ENCODE measurements at places on chromosomes 5 and 9.

GRCh38 chr5:176793343-176793699 is 17.0 kb upstream of the UNC5A start:
- no peak for DNase-seq

DNA sequence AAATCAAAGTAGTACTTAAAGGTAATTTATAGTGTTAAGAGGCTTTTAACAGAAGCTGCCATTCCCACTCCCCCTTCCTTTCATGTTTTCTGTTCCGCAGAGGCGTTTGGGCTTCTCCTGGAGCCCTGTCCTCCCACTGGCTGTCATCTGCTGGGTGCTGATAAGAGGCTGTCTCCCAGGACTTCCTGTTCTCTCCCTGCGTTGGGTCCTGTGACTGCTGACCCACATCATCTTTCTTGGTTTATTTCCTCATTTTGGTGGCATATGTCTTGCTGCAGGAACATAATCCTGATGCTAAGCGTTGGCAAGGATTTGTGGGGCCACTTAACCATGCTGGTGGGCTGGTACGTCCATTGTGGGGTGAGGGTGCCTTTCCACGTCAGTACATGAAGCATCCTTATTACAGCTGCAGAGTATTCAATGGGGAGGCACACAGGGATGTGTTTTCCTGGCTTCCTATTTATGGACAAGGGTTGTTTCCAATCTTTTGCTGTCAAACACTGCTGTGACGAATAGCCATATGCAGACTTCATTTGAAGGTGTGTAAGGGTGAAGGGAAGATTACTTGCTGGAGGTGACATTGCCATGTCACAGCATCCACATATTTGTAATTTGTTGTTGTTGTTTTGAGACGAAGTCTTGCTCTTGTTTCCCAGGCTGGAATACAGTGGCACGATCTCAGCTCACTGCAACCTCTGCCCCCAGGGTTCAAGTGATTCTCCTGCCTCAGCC is 22.3 kb upstream of the RNF130 start:
- no peak for DNase-seq

- DNase-seq = no peak
Observed at GRCh38 chr5:108669462-108669861, 78.2 kb upstream of the FER start.

DNA sequence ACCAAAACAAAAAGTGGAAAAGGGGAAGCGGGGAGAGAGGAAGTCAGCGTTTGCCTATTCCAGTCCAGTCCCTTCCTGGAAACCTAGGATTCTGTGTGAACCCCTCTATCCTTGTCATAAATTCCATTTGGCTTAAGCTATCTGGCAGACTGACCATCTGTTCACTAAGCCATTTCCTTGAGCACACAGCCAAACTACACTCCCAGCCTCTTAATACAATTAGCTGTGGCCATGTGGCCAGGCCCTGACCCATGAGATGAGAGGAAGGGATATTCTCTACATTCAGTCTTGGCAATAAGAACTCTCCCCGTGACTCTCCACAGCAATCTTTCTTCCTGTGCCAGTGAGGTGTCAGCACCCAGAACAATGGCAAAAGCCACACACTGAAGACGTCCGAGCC is 424.8 kb downstream of the TLE1 start:
- DNase-seq = no peak

GRCh38 chr5:149674686-149675085 is 55.4 kb upstream of the PPARGC1B start:
- DNase-seq = no peak

DNA sequence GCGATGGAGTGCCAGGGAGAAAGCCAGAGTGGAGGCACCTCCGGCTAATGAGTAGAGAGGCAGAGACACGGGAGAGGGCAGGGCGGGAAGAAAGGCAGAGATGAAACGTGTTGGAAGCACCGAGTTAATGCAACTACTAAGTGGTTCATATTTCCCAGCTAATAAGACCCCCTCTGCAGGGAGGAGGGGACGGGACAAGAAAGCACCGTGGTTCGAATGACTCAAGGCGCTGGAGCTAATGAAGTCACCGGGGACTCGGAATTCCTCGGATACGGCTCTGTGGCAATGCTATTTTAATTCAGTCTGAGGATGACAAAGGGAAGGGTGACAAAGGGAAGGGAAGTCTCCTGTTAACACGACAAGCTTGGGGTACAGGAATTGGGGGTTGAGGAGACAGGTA is 54.5 kb upstream of the RAPGEF1 start:
- no peak for DNase-seq

GRCh38 chr5:16742938-16743337 is 126.1 kb upstream of the RETREG1 start:
- DNase-seq = no peak

DNA sequence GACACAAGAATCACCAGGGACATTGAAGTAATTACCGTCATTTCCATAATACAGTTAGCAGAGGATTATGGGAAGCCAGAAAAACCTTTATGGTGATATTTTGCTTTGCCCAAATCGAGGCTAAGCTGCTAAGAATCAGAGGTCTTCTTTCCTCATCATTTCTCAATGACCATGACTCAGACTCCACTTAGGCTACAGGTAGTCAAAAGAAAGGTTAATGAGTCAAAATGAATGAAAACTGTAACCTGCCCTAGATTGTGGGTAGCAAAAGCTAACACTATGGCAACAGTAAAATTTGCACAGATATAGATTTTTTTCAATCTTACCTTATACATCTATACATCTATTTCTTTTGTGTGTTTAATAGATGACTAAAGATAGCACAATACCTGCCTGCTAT is 185.8 kb downstream of the CARTPT start:
- no peak for DNase-seq

GRCh38 chr5:65252977-65253376 is 228.7 kb downstream of the ADAMTS6 start:
- no peak for DNase-seq

GRCh38 chr9:76181781-76182180 is 212.4 kb downstream of the RFK start:
- no peak for DNase-seq

GRCh38 chr5:116585227-116585626 is 10.6 kb upstream of the SEMA6A start:
- DNase-seq = no peak

DNA sequence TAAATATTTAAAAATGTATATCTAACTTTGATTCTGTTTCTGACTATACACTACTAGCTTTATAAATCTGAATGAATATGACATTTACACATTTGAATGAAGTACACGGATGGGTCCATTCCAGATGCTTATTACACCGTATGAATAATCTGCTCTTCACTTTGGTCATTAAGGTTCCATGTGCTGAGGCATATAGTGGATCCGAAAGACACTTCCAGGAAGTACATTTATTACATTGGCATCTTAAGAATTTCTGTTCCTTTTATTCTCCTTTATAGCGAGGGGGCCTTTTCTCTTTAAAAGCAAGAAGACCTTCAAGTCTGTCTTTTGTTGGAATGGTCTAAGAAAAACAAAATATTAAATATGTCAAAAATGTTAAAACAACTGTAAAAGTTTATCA is 147.6 kb downstream of the AUH start:
- DNase-seq = no peak

DNA sequence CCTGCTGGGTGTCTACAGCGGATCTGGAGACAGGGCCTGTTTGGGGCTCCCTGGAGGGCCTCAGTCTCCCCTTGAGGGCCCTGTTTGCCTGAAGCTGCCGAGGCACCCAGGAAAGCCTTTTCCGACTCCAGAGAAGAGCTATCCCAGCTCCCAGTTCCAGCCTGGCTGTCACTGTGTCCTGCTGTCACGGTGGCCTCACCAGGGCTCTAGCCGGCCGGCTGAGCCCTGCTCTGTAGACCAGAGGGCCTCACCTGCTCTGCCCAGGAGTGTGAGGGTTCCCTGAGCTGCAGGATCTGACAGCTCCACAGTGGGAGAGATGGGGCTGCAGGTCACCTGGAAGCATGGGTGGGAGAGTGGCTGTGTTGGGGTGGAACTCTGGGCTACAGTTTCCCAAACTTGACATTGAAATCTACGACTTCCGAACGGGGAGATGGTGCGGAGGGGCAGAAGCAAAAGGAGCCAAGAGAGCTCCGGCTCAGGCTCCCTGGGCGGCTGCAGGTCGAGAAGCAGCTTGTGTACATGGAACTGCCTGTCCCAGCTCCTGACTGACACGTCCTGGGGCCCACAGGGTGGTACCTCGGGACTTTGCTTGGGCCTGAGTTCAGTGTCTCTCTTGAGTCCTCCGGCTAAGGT is 94.9 kb downstream of the CACNA1B start:
- DNase-seq = no peak

GRCh38 chr9:68738358-68738757 is 33.3 kb downstream of the PIP5K1B start:
- no peak for DNase-seq

DNA sequence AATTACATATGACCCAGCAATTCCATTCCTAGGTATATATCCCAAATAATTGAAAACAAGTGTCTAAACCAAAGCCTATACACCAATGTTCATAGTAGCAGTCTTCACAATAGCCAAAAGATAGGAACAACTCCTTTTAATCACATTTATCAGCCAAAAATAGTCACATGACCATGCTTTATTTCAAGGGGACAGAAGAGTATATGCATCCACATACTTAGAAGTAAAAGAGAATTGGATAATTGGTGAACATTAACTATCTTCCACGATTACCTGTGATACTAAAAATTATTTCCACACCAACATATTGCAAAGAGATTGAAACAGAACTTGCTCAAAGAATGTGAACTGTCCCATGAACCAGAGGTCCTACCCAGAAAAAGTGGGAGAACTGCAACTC is 51.8 kb upstream of the FOXE1 start:
- no peak for DNase-seq

DNA sequence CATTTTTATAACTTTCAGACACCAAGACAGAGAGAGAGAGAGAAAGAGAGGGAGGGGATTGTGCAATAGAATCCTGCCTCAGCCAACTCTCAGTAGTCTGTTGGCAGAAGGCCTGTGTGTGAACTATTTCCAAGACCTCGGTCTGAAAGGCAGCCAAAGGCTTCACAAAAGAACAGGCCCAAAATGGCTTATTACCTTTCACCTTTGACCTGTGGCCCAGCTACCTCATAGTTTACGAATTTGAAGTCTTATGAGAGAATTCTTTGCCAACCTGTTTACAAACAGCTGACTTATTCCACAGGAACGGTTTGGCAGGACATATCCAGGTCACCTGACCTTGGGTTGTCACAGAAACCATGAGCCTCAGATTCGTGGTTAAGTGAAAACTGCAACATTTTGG is 48.6 kb downstream of the NR2F1-AS1 start:
- DNase-seq = no peak

DNA sequence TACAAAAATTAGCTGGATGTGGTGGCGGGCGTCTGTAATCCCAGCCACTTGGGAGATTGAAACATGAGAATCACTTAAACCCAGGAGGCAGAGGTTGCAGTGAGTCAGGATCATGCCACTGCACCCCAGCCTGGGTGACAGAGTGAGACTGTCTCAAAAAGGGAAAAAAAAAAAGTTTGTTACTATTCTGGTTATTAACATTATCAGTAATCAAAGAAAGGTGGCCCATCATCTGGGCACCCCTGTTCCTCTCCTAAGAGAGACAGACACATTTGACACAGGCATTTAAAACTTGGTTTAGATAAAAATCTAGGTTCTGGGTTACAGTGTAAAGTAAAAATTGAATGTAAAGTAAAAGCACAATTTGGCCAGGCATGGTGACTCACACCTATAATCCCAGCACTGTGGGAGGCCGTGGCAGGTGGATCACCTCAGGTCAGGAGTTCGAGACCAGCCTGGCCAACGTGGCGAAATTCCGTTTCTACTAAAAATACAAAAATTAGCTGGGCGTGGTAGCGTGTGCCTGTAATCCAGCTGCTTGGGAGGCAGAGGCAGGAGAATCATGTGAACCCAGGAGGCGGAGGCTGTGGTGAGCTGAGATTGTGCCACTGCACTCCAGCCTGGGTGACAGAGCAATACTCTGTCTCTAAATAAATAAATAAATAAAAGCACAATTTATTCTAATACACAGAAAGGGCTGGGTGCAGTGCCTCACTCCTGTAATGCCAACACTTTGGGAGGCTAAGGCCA is 16.7 kb upstream of the PHYHD1 start:
- DNase-seq = no peak

DNA sequence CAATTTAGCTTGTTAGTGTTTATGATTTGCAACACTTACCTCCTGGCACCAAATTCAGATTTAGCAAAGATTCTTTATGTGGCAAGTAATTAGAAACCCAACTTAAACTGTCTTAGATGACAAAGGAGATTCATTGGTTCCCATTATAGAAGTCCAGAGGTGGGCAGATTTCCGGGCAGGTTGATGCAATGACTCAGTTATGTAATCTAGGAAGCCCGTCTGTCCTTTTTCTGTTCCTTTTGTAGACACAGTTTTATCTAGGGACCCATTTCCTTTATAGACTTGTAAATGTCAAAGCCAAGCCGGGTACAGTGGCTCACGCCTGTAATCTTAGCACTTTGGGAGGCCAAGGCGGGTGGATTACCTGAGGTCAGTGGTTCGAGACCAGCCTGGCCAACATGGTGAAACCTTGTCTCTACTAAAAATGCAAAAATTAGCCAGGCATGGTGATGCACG is 20.3 kb upstream of the ANKRD33B start:
- no peak for DNase-seq

GRCh38 chr9:2335260-2335659 is 286.3 kb upstream of the VLDLR start:
- no peak for DNase-seq

- DNase-seq = no peak
Observed at GRCh38 chr5:32071351-32071944, 102.7 kb downstream of the GOLPH3 start.

GRCh38 chr9:104999136-104999535 is 71.2 kb upstream of the ABCA1 start:
- DNase-seq = no peak

DNA sequence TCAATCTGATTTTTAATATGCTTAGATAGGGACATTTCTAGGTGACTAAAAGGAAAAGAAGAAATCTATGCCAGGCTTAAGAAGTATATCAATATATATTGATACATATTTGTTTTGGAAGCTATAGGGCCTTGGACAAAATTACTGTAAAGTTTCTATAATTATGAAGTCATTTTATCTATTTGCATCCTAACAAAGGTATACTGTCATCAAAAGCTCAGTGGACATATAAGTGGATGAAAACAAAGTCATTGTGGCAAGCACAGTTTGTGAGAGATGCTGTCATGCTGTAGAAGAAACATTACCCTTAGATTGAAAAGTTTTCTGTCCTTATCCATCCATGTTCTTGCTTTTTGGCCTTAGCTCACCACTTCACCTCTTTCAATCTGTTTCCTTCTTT is 140.3 kb upstream of the SPEF2 start:
- DNase-seq = no peak

DNA sequence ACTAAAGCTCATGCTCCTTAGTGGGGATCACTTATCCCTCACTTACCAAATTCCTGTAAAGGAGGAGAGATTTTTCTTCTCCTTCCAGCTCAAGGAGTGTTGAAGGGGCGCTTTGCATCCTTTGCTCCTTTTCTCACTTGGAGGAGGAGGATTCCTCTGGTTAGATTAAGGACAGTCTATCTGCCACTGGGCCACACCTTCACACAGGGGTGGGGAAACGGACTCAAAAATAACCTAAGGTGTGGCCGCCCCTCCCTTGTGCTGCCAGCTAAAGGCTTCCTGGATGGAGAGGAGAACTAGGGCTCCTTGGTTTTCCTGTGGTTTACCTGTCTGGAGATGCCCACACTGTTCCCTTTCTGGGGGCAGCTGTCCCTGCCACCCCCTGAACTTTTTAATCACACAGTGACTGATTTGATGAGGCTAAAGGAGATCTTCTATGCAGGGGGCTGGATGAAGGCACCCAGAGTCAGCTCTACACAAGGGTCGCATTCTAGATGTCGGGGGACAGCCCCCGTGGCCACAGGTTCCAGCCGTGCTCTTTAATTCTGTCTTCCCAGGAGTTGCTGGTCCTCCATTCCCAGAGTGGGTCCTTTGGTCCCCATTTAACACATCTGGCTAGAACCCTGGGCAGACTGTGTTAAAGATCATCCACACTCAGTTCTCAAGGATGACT is 14.4 kb downstream of the GLRX start:
- no peak for DNase-seq

Data from spleen (tissue), 13 donors.